Activated naive CD4-positive, alpha-beta T cell treated with anti-CD3 and anti-CD28 coated beads, Interleukin-2, amount 50 U/mL, for 72 hours (primary cell): ENCODE measurements at places on chromosomes 3 and 15. TPM values are rescaled to one million over a fixed set of nuclear protein-coding genes. Genes with fewer than 3 reads are reported as not detected.

- no peak for DNase-seq
These were observed 80.2 kb upstream of the ACP3 start for GRCh38 chr3:132236701-132237651.

- DNase-seq: no peak
These were observed 277.6 kb downstream of the LPP start for GRCh38 chr3:188431553-188431952.

- DNase-seq: no peak
These were observed 8.2 kb upstream of the RTP4 start for GRCh38 chr3:187359798-187360486.

- no peak for DNase-seq
These were observed 5.3 kb upstream of the APEH start for GRCh38 chr3:49668861-49669260.

DNA sequence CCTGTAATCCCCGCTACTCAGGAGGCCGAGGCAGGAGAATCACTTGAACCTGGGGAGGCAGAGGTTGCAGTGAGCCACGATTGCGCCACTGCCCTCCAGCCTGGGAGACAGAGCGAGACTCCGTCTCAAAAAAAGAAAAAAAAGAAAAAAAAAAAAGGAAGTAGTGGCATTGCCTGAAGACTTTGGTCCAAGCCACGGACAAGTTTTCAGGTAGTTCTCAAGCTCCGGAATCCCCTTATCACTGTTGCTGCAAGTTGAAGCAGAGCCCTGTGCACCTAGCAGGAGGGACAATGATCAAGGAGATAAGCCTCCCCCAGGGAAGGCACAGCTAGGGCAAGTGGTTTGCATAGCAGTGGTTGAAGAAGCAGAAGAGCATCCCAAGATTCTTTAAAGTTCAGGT is 97.6 kb downstream of the MEX3B start:
- DNase-seq: no peak

DNA sequence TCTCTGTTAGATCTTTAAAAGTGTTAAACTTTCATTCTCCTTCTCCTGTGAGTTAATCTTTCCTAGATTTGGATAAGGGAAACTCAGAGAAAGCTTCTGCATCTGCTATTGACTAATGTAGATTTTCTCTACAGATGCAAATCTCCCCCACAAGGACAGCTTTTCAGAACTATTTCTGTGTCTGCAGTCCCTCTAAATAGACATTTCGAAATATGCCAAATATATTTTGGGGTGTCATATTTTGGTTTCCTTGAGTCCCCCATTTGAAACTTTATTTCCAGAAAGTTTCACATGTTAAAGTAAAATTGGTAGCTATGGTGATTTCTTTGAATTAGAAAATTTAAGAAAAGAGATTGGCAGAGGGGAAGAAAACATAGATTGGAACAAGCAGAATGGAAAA is 852.3 kb upstream of the ALCAM start:
- no peak for DNase-seq

- no peak for DNase-seq
These were observed 104.6 kb downstream of the PTPRG start for GRCh38 chr3:61665987-61666386.

DNA sequence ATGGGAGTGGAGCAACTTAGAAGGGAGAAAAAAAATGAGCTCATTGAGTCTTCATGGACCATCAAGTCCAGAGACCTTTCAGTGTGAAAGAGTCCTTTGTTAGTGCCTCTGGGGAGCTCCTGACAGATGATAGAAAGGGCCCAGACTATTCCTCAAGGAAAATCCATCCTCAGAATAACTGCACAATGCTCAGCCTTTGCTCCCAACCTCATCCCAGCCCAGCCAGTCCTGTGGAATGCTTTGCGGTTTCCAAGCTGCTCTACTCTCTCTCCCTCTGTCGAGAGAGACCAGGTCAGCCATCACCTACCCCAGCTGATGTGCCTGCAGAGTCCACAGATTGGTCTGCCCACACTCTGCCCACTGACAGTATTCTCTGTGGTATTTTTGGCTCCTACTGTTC is 406.2 kb downstream of the MFSD1 start:
- DNase-seq: no peak

- DNase-seq: no peak
These were observed 185.9 kb upstream of the BHLHE40 start for GRCh38 chr3:4793311-4793710.

GRCh38 chr3:190768891-190769290 is 93.6 kb downstream of the GMNC start:
- DNase-seq: no peak

GRCh38 chr3:192802957-192803899 is 75.9 kb upstream of the FGF12 start:
- no peak for DNase-seq

DNA sequence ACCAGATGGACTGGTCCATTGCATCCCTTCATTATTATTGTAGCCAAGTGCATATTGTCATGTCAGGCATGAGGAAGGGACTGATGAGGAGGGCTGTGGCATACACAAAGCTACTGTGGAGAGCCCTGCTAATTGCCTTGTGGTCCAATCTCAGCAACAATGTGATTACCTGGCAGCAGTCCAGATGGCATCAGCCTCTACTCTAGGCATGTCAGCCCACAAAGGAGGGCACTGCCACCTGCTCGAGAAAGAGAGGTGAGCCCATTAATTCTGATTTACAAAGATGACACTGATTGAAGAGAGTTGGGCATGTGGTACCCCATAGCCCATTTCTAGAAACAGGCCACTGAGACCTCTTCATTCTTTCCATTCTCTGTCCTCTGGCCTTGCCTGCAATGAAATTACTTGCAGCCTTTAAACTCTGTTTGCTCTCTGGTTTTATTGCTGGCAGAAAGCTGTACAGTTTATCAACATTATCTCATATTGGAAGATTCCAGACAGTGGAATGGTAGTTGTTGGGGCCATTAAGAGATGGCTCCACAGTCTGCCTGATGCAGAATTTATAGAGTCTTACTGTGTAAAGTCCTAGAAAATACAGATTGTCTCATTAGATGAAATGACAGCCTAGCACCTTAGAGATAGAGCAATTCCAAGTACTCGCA is 307.7 kb downstream of the ARPP21 start:
- DNase-seq: no peak

DNA sequence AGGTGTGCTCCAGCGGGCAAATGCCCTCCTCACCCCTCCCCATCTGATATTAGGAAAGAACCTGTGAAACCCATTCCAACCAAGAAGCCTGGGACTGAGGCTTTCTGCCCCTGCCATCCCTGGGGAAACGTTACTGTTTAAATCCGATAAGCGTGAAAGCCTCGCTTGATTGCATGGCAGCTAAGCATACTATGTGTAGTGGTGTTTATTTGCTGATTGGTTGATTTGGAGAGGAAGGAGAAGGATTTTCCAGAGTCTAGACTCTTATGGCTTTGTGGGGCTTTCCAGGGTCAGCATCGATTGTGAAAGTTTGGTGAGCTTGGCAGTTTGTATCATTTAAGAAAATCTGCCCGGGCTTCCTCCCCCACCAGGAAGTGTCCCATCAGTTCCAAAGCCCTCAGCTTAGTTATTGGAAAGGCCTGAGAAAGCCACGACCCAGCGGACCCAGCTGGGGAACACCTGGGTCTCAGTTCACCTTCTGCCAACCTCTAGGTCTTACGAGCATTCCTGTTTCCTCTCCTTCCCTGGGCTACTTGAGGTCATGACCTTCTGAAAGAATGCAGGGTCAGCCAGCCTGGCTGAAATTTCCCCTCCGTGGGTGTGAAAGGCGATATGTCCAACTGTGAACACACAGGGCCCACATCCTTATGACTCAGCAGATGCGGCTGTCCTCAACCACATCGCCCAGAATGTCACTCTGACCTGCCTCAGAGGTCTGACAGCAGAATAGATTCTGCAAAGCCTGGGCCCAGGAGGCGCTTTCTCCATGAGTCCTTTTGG is 62.8 kb upstream of the HERC1 start:
- DNase-seq: no peak

DNA sequence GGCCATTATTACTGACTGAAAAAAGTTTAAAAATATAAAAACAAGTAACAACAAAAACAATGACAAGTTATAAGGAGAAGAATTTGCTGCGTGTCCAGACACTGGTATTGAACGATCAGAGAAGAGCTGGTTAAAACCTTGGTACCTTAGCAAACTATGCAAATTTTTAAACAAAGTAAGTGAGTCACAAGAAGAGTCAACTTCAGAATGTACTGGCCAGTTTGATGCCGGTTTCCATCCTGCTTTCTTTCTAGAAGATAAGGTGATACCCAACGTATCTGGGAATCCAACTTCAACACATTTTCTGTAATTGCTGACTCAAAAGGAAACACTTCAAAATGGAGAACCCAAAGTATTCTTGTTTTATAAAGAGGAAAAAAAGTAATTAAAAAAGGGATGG is 49.8 kb downstream of the RUBCN start:
- no peak for DNase-seq

- no peak for DNase-seq
These were observed 36.5 kb downstream of the ANP32A start for GRCh38 chr15:68784206-68784605.

- DNase-seq: no peak
These were observed 5.9 kb downstream of the ZSCAN2 start for GRCh38 chr15:84606653-84607120.

DNA sequence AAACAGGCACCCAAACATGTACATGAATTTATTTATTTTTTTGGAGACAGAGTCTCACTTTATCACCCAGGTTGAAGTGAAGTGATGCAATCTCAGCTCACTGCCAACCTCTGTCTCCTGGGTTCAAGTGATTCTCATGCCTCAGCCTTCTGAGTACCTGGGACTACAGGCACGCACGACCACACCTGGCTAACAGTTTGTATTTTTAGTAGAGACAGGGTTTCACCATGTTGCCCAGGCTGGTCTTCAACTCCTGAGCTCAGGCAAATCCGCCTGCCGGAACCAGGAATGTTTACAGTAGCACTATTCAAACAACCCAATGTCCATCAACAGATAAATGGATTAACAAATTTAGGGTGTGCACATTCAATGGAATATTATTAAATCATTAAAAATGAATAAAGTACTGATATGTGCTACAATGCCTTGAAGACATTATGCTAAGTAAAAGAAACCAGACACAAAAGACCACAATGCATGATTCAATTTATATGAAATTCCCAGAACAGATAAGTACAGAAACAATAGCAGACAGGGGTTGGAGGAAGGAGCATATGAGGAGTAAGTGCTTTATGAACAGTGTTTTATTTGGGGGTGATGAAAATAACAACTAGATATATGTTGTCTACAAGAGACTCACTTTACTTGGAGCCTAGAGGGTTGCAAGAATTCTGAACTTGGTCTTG is 1.3 kb downstream of the LEO1 start:
- DNase-seq: no peak

- DNase-seq: no peak
These were observed 9.6 kb downstream of the CELSR3 start for GRCh38 chr3:48652923-48653715.

- DNase-seq: no peak
These were observed 110.1 kb upstream of the PLXNA1 start for GRCh38 chr3:126872701-126873342.

- no peak for DNase-seq
These were observed 42.8 kb downstream of the NKIRAS1 start for GRCh38 chr3:23873941-23874340.

DNA sequence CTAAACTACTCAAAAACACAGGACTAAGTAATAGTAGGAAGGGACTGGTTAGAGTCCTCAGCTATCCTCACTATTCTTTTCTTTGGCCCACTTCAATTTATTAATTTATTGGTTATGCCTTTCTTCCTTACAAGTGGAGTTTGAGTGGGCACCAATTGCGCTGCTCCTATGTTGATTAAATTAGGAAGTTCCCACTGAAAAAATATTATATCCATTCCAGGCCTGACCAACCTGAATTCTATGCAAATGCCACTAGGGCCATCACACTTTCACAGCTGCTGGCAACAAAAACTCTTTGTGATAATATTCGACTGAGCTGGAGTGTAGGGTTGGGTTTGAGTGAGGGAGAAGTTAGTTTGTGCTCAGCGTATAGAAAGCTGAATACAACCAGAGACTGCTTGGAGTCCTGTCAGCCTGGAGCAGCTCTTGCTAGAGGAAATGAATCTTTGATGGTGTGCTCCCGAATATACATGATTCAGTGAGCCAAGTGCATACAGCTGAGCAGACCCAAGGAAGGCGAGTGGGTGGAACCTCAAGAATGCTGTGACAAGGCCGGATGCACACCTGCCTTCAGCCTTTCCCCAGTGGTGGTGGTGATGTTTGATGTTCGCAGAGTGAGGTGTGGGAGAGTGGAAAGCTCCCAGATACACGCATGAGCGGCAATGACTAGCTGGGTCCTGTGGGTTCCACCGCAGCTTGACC is 1.5 kb downstream of the ARHGEF3 start:
- peak; percentile 71 for DNase-seq

DNA sequence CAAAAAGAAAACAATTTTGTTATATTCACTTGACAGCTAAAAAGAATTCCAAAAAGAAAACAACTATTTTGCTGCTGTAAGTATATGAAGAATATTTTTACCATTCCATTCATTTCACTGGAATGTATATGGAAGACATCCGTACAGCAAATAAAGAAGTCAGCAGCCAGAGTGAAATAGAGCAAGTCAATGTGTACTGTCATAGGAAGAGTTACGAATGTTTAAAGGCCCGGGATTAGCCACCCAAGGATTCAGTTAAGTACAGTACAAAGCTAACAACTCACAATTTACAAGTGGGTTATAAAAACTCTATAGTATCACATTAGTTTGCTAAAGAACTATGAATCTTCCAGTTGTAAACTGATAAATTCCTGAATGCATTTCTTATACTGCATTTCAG is 14.4 kb upstream of the XXYLT1 start:
- DNase-seq: no peak

- DNase-seq: no peak
These were observed 380.3 kb downstream of the MAGI1 start for GRCh38 chr3:65658401-65658800.

- DNase-seq: peak; percentile 33
These were observed 12.2 kb upstream of the ATP2B2 start for GRCh38 chr3:10517627-10518026.

GRCh38 chr15:59812889-59813288 is 123.8 kb upstream of the BNIP2 start:
- no peak for DNase-seq

- DNase-seq: no peak
These were observed 7.5 kb downstream of the CDC25A start for GRCh38 chr3:48180531-48181253.

- no peak for DNase-seq
These were observed 852 bp downstream of the STAB1 start for GRCh38 chr3:52495777-52496602.

GRCh38 chr3:49295489-49296058 is 18.5 kb upstream of the C3orf62 start:
- DNase-seq: no peak

- DNase-seq: peak; percentile 13
These were observed 3.3 kb downstream of the VPS8 start for GRCh38 chr3:184815046-184815930.

- DNase-seq: no peak
These were observed 6.4 kb downstream of the SMAD6 start for GRCh38 chr15:66708389-66708788.

The CASR gene
- total RNA-seq: not detected

The TLR9 gene
- total RNA-seq: 0.18 TPM

The PLA2G4B gene
- total RNA-seq: 8.3 TPM

The PDE8A gene
- total RNA-seq: 53.5 TPM

The LRRIQ4 gene
- 0.32 TPM for total RNA-seq

The CACNA1D gene
- not detected for total RNA-seq

The SLC27A2 gene
- 54.7 TPM for total RNA-seq

The CGNL1 gene
- not detected for total RNA-seq

The AP3S2 gene
- total RNA-seq: 12.4 TPM
